ENCODE measurements at places on chromosomes 6 and 20.

DNA sequence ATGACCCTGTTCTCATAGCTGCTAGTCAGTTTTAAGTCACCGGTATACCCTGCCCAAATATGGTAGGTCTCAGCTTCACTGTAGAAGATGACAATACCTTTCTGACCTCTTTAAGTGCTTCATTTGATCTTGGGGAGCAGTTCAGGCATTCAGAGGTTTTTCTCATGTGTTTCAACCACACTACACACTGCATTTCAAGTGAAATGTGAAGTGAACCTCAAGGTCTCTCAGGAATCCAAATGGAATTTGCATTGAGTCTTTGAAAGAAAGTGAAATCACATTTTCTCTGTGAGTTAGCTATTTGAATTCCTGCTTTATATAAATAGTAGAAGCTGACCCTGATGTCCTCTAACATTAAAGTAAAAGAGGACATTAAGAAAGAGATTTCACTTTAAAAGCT is 461.6 kb downstream of the ADGRB3 start:
- DNase-seq = no peak

- no peak for DNase-seq
Measured at GRCh38 chr6:124947971-124948451, 14.2 kb upstream of the RNF217 start.

DNA sequence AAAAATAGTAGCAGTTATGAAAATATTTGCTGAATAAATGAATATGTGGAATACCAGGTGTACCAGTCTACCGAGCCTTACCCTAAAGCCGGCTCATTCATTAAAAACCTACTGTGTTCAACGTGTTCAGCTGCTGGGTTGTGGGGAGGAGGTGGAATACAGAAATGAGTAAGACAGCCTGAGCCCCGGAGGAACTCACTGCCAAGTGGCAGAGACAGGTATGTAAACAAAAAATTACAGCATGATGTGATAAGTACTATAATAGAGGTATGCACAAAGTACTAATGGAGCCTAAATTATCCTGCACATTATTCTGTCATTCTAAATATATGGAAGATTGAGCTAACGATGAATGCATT is 6.8 kb upstream of the ADTRP start:
- no peak for DNase-seq

- no peak for DNase-seq
Measured at GRCh38 chr20:4891997-4892396, 109.3 kb downstream of the SLC23A2 start.

DNA sequence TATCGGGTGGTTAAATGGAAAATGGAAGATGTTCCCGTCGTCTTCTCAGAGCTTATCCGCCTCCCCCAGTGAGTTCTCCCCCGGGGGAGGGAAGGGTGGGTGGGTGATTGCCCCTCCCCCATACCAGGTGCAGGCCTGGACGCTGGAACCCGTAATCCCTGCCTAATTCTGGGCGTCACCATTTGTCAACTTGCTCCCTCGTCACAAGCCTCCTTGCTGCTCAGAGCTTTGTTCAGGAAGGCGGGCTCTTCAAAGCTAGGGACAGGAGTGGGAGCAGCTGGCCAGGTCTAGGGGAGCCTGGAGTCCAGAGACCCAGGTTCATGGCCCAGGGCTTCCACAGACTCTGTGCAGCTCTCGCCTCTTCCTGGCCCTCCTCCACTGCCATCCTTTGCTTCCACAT is 25.6 kb downstream of the CDH22 start:
- DNase-seq = no peak

DNA sequence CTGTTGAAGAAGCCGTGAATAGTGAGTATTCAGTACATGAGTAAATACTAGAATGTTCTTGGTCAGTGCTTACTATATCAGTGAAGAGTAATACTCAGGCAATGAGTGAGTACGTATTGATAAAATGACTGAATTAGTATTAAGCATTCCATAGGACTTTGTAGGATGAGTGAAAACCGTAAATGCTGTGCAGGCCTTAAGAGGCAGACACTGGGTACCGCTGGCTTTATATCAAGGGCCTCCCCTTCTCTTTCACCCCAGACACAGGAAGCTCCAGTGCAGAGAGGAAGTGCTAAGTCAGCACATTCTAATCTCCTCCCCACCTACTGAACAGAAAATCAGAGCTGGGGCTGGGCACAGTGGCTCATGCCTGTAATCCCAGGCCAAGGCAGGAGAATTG is 24.2 kb downstream of the POFUT1 start:
- DNase-seq = peak; percentile 61

DNA sequence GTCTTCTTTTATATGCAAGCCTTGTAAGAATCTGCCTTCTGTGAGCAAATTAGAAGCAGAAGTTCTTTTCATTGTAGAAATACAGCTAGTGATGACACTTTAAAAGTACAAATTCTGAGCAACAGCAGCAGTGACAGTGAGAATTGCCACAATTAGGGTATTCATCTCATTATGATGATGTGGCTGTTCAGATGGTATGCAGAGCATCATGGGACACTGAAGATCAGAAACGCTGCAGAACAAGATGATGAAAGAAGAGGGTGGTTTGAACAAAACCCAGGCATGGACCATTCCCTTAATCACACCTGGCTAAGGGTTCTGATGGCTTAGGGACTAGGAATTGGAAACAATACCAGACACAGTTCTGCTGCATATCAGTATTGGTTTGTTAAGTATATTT is 312.7 kb upstream of the TBX18 start:
- DNase-seq = no peak

DNA sequence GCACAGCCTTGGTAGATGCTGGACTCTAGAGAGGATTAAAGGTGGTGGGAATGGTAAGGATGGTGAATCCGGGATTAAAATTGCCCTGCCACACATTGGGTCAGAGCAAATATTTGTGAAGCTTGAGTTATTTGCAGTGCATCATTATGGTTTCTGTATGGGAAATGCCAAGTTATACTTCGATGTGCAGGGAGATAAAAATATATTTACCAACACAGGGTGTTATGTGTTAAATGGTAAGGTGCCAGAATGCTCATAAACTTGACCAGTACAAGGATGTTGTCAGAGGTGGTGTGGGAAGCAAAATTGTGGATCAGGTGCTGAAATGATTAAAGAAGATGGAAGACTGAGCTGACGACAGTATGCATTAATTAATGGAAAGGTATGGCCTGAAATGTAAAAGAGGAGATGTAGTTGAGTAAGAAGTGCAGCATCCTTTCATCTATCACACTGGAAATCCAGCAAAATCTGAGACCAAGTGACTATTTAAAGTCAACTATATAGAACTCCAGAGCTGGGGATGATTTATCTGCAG is 262.3 kb downstream of the ADGB start:
- DNase-seq = no peak

GRCh38 chr6:35751594-35751993 is 14.8 kb downstream of the ARMC12 start:
- no peak for DNase-seq

DNA sequence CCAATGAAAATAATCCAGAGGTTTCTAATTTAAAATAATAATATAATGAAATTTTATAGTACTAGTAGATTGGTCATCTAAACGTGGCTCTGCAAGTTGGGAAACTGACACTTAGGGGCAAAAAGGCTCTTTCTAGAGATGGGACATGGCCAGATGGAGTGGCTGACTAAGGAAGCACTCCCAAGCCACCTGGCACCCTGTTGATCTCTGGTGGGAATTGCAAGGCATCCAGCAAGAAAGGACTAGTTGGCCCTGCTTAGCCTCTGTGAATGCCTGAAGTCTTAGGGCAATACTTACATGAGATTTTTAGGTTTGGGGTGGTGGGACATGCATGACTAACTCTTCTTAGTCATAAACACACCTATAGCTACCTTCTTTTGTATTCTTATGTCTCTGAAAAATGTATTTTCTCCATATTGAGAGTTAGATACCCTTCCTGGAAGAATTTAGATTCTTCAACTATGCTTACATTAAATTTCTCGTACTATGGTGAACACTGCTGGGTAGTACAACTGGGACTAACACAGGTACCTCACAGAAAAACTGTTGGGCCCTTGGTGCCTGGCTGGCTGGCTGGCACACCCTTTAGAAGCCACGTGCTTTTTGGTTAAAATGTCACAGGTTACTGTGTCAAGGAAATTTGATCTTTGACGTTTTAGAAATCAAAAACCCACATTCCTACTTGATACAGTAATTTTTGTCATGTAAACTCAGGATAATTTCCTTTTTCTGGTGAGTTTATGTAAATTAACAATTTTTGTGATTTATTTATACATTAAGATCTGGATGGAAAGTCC is 25.0 kb upstream of the SH3BGRL2 start:
- DNase-seq = no peak

- DNase-seq = no peak
Measured at GRCh38 chr6:125784365-125784764, 6.4 kb upstream of the NCOA7 start.

DNA sequence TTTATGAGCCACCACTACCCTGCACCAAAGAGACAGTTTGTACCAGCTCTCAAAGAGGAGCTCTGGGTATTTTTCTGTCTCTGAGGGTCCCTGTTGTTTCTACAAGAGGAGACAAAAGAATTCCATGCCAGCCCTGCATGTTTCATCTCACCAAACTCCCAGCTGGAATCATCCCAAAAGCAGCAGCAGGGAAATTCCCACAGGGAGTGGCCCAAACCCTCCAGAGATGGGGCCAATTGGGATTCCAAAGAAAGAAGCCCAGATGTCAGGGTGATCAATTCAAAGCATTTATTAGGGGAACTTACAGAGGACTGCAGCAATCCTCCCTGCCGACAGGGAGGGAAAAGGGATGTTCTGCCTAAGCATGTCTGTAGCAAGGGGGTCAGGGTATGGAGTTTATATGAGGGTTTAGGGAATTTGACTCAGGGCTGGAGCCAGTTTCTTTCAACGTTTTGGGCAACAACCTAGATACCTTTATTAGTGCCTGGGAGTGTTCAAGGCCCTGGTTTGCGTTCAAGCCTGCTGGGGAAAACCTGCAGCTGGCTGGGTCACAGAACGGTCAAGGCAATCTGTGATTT is 47.2 kb downstream of the MUC22 start:
- no peak for DNase-seq

DNA sequence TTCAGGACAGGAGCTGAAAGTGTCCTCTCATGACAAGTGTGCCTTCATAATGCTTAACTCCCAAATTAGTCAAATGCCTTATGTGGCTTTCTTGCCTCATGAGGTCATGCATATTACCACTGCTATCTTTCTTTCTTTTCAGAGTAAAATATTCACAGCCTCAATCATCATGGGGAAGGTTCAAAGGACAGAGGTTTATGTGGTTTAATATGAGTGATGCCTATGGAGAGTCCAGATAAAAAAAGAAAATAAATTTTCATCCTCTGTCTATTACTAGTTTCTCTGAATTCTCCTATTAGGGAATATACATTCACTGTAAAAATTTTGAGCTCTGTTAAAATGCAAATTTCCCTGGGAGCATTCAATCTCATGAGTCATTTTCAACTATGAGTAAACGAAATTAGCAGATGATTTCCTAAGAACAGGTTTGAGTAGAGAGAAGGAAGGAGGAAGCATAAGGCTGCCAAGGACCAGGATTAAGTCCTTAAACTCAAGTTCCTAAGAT is 396.9 kb upstream of the ADGRB3 start:
- DNase-seq = no peak

DNA sequence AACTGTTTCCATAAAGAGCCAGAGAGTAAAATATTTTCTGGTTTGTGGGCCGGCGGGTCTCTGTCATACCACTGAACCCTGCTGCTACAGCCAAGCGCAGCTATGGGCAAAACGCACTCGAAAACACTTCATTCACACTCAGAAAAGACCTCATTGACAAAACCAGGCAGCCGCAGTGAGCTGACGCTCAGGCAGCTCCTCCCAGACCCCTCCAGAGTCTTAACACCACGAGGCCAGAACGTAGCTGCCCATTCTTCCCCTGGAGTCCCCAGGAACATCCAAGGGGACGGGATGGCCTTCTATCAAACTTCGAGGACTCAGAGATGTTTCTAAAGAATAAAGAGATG is 35.6 kb upstream of the ZBP1 start:
- no peak for DNase-seq

- no peak for DNase-seq
Measured at GRCh38 chr6:164345327-164345726, 930.8 kb downstream of the QKI start.

GRCh38 chr6:148343047-148343782 is 577 bp downstream of the SASH1 start:
- no peak for DNase-seq

GRCh38 chr20:17856024-17856564 is 112.5 kb downstream of the SNX5 start:
- peak; percentile 53 for DNase-seq

DNA sequence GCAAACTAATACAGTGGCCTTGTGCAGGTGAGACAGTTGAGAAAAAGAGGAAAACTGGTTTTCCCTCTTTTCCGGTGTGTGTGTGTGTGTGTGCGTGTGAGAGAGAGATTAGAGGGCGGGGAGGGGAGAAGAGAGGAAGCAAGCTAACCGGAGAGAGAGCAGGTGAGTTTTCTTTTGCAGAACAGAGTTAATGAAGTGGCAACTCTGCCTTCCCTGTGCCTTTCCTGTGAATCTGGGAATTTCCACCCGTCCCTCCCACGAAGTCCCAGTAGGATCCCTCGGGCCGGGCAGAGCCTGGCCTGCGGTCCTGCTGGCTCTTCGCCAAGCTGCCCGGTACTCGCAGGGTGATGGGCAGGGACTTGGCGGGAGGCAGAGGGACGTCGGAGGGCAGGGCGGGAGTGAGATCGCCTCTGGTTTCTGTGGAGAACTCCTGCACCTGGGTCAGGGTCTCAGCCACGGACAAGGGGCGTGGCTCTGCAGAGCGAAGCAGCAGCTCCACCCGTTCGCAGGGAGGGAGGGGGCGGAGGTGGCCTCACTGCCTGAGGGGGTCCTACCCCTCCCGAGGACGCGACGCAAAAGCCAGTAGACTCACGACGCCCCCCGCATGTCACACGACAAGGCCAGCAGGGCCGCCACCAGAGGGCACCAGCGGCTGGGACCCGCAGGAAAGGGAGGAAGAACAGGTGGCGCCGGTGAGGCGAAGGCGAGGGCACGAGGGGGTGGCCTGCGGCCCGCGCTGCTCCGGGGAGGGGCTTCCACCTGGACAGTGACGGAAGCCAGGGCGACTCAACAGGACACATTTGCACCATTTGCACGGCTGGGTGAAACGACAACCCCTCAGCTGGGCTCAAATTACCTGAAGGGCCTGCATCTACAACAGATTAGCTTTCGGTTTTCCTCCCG is 51.2 kb upstream of the RNF182 start:
- DNase-seq = peak; percentile 70

- DNase-seq = no peak
Measured at GRCh38 chr20:10639737-10640556, 33.9 kb downstream of the JAG1 start.

DNA sequence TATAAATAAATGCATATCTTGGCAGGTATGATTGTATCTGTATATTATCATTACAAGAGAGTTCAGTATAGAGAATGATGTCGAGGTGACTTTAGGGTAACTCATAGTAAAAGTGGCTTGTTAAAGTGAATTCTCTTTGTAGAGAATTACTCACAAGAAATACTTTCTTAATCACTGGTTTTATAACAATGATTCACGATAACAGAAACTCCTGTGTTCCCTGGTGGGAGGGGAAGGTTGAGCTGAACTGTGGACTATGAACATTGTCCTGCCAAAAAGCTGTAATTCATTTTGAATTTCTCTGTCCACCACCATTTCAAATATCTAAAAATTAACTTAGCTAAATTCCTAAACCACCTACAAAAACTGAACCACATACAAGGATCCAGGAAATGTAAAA is 7.7 kb downstream of the TPMT start:
- DNase-seq = no peak

GRCh38 chr20:31956556-31957526 is 5.0 kb upstream of the PDRG1 start:
- no peak for DNase-seq

Measured in CD4-positive, alpha-beta T cell treated with Interleukin-1 beta for 1 hour (primary cell).